ENCODE measurements at places on chromosomes 6 and 20.
A peak's percentile ranks its signal among the peaks of the same experiment; 100 is the strongest.

- peak; percentile 23 for DNase-seq
Measured at GRCh38 chr6:31083742-31084354, 28.5 kb downstream of the C6orf15 start.

- no peak for DNase-seq
Measured at GRCh38 chr6:141105481-141105880, 1027.2 kb upstream of the GJE1 start.

DNA sequence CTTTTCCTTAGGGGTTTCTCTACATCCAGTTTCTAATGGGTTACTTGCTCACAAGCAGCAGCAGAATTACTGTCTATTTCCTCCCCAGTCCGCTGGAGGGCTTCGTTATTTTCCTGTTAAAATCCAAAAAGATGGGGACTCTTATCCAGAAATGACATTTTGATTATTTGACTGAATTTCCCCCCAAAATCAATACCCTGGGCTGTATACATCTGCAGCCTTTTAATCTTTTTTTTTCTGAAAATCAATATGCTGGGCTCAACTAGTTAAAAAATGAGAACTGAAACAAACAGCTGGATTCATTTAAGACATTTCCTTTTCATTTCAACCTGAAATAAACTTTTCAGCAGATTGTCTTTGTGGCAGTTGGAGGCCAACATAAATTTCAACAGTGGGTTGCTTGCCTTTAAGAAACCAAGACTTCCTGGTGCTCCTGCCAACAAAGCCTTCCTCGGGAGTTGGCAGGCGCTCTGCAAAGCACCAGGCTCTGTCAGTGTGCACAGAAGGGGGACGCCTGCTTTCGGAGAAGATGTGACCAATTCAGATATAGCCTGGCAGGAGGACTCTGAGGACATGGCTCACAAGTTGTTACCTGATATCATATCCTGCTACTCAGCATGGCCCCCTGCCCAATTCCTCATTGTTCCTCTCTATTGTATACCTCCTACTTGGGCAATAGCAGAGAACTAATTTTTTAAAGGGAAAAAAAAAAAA is 204.7 kb upstream of the ARG1 start:
- no peak for DNase-seq

- no peak for DNase-seq
Measured at GRCh38 chr20:63132131-63132714, 83.7 kb downstream of the YTHDF1 start.

- DNase-seq, result no peak
Measured at GRCh38 chr6:124682751-124683150, 279.5 kb upstream of the RNF217 start.

DNA sequence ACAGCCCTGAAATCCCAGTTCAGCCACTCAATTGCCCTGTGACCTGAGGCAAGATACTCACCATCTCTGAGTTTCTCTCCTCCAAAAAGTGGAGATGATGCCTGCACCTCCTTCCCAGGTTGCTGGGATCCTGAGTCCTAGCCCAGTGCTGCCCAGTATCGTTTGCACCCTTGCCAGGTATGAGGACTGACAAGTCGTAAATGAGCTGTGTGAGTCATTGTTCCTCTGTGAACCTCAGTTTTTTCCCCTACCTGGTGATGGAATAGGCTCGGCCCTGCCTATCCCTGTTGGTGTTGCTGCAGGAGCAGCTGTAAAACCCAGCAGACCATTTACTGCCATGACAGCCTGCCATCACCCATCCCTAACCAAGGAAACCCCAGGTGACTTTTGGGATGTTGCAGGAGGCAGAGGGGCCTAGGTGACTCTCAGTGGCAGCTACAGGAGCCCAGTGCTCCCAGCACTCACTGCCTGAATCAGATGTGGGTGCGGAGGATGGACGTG is 229.3 kb downstream of the SYNDIG1 start:
- DNase-seq, result no peak

DNA sequence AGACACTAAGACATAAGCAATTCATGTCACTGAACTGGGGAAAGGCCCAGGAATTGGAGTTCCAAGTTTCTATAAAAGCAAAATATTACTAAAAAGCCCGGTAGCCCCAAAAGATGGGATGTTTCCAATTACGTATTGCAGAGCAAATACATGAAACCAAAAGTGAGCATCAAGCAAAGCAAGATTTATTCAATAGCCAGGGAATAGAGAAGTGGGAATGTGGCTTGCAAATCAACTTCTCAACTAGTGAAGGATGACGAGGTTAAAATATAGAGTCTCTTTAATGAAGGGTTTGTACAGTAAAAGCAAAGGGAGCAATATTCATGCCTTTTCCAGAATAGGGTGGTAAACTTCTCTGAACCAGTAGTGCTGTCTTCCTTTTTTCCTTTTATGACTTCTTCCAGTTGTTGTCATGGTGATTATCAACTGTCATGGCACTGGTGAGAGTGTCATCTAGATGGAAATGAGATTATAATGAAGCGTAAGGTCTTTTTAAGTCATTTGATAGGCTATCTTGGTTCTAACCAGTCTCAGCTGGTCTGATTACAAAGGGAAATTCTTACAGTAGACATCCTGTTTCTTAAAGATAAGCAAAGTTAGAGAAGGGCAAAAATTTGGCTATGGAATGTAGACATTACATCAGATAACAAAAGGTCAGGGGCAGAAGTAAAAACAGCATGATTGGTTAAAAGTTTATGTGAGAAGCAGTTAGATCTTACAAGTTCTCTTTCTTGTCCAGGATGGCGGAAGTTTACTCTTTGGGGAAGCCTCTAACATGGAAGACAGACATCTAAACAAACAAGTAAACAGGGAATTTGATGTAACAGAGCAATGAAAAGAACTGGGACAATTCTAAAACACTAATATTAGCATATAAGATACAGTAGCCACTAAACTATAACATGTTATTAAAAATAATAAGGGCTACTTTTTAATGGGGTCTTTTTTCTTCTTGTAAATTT is 96.9 kb downstream of the TBX18 start:
- no peak for DNase-seq

- DNase-seq, result no peak
Measured at GRCh38 chr6:150072201-150072600, 3.3 kb upstream of the ULBP3 start.

- DNase-seq, result no peak
Measured at GRCh38 chr20:2603816-2604505, 48.5 kb upstream of the NOP56 start.

DNA sequence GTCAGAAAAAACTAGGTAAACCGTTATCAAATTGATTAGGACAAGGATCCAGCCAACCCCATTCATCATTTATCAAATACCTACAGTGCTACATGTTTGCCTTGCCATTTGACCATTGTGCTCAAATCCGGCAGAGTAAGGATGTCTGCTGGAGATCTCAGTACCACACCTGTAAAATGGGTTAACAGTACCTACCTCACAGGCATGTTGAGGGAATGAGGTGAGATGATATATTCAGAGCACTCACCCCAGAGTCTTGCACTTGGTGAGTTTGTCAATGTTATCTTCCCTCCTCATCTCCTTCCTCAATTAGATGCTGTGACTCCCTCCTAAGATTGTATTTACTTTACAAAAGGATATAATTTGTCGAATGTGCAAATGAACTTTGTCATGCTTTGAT is 54.5 kb upstream of the DSP start:
- no peak for DNase-seq

DNA sequence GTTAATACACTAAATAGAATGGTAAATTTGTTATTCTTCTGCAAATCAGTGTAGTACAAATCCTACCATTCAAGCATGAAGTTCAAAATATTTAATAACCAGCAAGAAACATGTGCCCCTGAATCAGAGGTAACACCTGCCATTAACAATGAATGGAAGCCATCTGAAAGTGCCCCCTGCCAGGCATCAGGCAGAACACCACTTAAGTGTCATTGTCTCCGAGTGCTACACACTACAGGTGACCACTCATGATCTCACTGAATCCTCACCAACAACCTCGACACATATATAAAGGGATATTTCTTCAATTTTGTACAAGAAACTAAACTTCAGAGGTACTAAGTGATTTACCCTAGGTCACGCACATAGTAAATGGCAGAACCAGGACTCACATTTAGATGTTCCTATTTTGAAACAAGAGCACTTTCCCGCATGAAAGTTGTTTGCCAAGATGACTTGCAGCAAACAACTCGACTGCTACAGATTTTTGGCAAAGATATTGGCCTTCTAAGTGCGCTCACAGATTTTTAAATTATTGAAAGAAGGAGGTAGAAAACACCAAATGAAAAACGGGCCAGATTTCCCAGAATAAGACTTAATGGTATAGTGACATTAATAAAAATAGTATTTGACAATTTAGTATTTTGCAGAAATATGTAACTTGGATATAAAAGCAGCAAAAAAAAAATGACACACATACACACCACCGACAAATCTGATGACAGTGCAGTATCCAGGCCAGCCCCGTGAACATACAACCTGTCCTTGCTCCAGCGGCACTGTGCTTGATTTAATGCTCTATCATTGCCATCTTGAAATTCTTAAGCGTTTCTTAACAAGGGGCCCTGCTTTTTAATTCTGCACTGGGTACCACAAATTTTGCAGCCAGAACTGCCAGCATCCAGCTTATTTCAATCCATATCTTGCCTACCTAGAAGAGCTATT is 274.5 kb downstream of the ALDH8A1 start:
- DNase-seq, result no peak

- DNase-seq, result no peak
Measured at GRCh38 chr6:156863504-156863903, 86.3 kb downstream of the ARID1B start.

- no peak for DNase-seq
Measured at GRCh38 chr20:39799366-39799965, 837.3 kb downstream of the DHX35 start.

- DNase-seq, result no peak
Measured at GRCh38 chr20:48457193-48458002, 370.4 kb downstream of the PREX1 start.

- DNase-seq, result no peak
Measured at GRCh38 chr6:101279410-101279809, 114.1 kb upstream of the GRIK2 start.

DNA sequence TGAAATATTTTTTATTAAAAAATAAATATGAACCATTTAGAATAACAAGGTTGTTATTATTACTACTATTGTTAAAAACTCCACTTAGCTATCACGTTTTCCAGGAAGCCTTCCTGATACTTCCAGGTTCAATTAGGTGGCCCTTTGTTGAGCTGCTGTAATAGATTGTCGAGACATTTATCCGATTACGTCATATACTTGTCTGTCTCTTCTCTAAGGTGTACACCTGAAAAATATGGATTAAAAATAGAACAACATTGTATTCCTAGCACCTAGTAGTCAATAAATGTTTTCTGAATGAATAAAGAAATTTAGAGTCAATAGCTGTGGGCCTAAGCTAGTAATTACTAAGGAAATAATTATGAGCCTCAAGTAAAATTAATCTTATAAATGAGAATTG is 359.6 kb downstream of the RNF144B start:
- DNase-seq, result no peak

- no peak for DNase-seq
Measured at GRCh38 chr6:124869416-124869815, 92.8 kb upstream of the RNF217 start.

- no peak for DNase-seq
Measured at GRCh38 chr20:55793986-55794385, 211.3 kb downstream of the CBLN4 start.

- no peak for DNase-seq
Measured at GRCh38 chr6:48401016-48401415, 290.0 kb upstream of the PTCHD4 start.

DNA sequence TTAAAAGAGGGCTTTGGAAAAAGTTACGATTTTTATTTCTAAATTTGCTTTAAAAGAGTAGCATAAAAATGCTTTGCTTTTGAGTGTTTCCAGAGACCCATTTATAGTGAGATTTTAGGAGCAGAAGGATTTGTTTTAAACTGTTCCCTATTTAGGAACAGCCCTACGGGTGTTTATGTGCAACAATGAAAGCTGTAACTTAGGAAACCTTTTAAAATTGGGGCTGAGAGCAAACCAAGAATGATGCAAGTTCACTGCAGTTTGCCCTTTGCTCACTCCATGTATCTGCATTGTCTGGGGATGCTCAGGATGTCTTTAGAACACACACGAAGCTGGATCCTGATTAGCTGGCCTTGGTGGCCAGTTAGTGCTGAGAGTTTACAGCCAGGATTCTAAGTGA is 40.9 kb downstream of the GHRH start:
- no peak for DNase-seq

DNA sequence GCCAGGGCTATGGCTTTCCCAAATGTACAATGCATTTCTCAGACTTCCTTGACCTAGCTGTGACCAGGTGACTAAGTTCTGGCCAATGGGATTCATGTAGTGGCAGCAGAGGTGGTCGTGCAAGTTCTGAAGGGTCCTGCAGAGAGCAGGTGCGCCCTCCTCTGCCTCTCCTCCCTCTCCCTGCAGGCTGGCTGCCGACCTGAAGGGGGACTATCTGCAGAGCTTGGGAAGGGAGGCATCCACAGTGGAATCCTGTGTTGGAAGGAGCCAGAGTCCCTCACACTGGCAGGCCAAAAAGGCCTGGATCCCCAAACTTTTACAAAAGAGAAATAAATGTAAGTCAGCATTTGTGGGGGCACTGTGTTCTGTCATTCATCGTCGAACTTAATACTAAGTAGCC is 66.6 kb downstream of the CDH26 start:
- no peak for DNase-seq

- DNase-seq, result no peak
Measured at GRCh38 chr20:43302936-43303335, 113.2 kb upstream of the PTPRT start.

GRCh38 chr6:162952423-162952822 is 224.6 kb downstream of the PACRG start:
- DNase-seq, result no peak

- no peak for DNase-seq
Measured at GRCh38 chr20:60132162-60132826, 174.1 kb downstream of the CDH26 start.

- no peak for DNase-seq
Measured at GRCh38 chr6:165717732-165718465, 54.9 kb upstream of the PDE10A start.

- DNase-seq, result no peak
Measured at GRCh38 chr6:107819217-107819616, 4.9 kb downstream of the SCML4 start.

- DNase-seq, result no peak
Measured at GRCh38 chr20:4151991-4152695, 136.8 kb upstream of the RNF24 start.

- DNase-seq, result no peak
Measured at GRCh38 chr20:1376408-1377270, 16.2 kb downstream of the FKBP1A start.

DNA sequence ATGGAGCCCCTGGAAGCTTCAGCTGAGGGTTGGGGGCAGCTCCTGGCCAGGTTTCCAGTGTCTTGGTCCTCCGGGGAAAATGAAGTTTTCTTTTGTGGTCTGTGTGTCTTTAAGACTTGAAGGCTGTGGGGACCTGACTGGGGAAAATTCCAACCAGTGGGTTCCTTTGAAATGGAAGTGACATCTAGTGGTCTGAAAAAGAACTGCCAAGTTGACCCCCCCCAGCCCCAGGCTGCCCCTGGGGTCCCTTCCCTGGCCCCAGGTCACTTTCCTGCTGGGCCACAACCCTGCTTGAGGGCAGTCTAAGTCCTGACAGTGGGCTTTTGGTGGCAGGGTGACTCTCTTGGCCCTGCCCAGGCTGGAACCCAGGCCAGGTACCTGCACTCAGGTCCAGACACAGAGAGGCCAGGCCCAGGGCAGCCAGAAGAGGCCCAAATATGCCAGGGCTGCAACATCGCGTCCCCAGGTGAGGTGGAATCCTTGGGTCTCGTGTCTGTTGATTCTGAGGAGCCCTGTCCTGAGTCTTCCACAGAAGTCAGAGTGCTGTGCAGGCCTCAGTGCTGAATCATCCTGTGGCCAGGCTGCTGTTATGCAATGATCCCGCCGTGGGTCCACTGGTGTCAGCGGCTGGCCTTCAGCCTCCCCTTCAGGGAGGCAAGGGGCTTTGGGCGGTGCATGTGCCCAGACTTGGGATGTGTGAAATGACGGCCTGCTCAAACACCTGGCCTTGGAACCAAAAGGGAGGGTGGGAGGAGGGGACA is 68.4 kb downstream of the VEGFA start:
- DNase-seq, result peak; percentile 30
